ENCODE measurements at places on chromosomes 11 and 22. TPM values are rescaled to one million over a fixed set of nuclear protein-coding genes. Genes with fewer than 3 reads are reported as not detected.

The GANAB gene
- total RNA-seq = 208 TPM

The MS4A6E gene
- not detected for total RNA-seq

The MISFA gene
- 2.8 TPM for total RNA-seq

The GSTT2B gene
- total RNA-seq = 4.9 TPM

The SUSD2 gene
- total RNA-seq = 0.99 TPM

The RRM1 gene
- total RNA-seq = 158 TPM

The SLC22A6 gene
- not detected for total RNA-seq

The FAT3 gene
- total RNA-seq = 1.7 TPM

The VPREB1 gene
- not detected for total RNA-seq

The APOL4 gene
- total RNA-seq = 2.0 TPM

The FXYD6 gene
- 0.98 TPM for total RNA-seq
